NCI-H187 (cell line): ENCODE measurements at places on chromosomes 11 and 22.

GRCh38 chr11:77347948-77348347 lies 46.5 kb upstream of the GDPD4 start:
- no peak for DNase-seq

- DNase-seq = no peak
These were observed 82.5 kb upstream of the TEAD1 start for GRCh38 chr11:12591706-12592105.

- no peak for DNase-seq
These were observed 224.2 kb downstream of the CEP164 start for GRCh38 chr11:117551761-117552343.

- DNase-seq = no peak
These were observed 109.7 kb upstream of the CTSC start for GRCh38 chr11:88447281-88447680.

GRCh38 chr11:121889931-121890330 lies 226.1 kb downstream of the BLID start:
- DNase-seq = no peak

- no peak for DNase-seq
These were observed 6.4 kb upstream of the CEP295 start for GRCh38 chr11:93655047-93655446.

DNA sequence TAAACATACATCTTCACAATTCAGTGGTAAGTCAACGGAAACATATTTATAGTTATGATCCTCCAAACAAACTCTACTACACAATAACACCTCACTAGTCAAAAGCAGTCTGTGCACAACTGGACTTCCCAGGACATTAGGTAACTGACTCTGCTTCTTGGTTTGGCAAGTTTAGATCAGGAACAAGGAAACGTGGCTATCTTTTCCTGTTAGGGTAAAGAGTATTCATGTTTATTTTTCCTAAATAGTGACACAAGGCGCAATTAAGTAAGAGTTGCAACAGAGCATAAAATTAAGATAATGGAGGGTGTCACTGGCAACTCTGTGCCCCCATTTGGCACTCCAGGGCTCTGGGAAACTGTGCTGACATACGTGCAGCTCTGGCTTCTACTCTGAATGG lies 70.2 kb upstream of the TP53AIP1 start:
- DNase-seq = no peak

DNA sequence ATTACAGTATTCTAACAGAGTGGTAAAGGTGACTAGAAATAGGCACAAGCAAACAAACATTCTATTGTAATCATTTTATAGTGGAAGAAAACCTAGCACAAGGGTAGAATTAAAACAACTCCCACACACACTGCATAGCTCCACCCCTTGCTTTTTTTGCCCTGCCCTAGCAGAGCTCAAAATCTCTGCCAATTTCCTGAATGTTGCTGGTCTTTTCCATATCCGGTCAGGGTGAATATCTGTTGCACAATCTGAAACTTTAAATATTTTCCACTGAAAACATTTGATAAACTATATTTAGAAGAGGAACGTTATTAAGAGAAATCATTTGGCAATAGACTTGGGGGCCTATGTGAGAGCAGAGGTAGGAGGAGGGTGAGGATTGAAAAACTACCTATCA lies 2.7 kb downstream of the SPA17 start:
- no peak for DNase-seq

DNA sequence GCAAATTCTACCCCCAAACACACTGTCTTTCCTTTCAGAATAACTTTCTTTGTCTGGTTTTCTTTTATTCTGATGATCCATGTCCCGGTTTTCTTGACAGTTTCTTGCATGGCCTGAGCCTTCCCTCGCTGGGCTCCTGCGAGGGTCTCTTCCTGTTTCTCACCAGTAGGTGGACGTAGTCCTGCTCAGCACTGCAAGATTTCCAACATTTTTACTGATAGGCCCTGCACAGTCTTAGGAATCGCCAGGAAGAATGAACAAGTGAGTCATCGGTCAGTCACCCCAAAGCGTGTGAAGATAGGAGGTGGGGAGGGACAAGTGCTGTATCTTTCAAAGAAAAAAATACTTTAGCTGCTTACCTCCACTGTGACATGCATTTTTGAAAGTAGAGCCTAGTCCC lies 16.9 kb upstream of the KIRREL3 start:
- DNase-seq = no peak

- DNase-seq = no peak
These were observed 14.4 kb downstream of the C22orf42 start for GRCh38 chr22:32144496-32145274.

DNA sequence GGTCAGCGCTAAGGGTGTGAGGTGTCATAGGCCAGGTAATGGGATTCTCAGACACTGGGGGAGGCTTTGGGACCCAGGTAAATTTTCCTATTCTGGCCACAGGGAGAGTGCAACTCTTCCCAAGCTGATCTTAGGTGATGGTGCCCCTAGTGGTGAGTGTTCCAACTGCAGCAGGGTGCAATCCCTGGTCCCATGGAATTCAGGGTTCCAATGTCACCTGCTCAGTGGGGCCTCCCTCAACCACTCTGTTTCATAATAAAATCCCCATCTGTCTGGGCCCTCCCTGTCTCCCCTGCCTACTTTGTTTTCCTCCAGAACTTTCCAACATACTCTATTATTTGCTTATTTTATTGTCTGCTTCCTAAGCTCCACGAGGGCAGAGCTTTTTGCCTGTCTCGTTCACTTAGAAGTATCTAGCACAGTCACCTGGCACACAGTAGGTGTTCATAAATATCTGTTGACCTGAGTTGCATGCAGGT lies 2.9 kb upstream of the SGSM1 start:
- no peak for DNase-seq

GRCh38 chr22:19823191-19823901 lies 31.3 kb downstream of the GNB1L start:
- DNase-seq = no peak

GRCh38 chr11:47387944-47388696 lies 9.8 kb upstream of the SPI1 start:
- no peak for DNase-seq

GRCh38 chr11:120122924-120123683 lies 14.8 kb downstream of the TRIM29 start:
- no peak for DNase-seq

- no peak for DNase-seq
These were observed 11.6 kb downstream of the ATXN10 start for GRCh38 chr22:45683248-45683647.

DNA sequence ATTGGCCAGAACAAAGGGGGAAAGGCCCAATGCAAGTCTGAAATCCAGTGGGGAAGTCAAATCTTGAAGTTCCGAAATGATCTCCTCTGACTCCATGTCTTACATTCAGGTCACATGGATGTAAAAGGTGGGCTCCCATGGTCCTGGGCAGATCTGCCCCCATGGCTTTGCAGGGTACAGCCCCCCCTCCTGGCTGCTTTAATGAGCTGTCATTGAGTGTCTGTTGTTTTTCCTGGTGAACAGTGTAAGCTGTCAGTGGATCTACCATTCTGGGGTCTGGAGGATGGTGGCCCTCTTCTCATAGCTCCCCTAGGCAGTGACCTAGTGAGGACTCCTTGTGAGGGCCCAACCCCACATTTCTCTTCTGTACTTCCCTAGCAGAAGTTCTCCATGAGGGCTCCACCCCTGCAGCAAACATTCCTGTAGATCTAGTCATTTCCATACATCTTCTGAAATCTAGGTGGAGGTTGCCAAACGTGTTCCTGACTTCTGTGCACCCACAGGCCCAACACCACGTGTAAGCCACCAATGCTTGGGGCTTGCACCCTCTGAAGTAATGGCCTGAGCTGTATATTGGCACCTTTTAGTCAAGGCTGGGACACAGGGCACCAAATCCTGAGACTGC lies 9.3 kb downstream of the CARD18 start:
- no peak for DNase-seq

- no peak for DNase-seq
These were observed 20.9 kb upstream of the CREB3L1 start for GRCh38 chr11:46256540-46257001.

DNA sequence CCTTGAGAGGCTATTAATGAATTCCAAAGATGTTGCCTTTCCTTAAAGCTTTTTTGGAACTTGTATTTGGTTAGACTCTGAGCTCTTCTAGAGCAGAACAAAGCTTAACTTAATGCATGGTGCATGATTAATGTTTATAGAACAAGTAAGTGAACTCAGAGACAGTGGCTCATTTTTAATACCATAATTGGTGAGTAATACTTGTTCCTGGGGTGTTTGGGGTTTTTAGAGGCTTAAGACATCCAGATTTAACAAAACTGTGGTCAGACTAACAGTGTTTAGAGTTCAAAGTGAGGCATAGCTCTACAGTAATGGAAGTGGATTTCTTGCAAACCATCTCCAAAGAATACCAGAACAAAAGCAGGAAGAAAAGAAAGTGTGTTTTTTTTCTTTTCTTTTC lies 73.7 kb upstream of the CTSC start:
- no peak for DNase-seq

DNA sequence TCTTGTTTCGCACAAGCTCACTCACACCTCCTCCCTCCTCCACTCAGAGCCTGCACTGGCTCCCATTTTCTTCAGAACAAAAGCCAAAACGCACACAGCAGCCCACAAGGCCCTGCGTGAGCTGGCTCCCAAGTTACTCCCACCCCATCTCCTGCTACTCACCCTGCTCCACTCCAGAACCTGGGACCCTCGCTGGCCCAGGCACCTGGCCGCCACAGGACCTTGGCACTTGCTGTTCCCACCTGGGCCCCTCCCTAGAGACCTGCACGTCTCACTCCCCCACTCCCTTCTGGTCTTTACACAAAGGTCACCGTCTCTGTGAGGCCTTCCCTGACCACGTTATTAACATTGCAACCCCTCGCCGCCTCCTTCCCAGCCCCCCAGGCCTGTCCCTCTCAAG lies 945 bp upstream of the MFNG start:
- no peak for DNase-seq

DNA sequence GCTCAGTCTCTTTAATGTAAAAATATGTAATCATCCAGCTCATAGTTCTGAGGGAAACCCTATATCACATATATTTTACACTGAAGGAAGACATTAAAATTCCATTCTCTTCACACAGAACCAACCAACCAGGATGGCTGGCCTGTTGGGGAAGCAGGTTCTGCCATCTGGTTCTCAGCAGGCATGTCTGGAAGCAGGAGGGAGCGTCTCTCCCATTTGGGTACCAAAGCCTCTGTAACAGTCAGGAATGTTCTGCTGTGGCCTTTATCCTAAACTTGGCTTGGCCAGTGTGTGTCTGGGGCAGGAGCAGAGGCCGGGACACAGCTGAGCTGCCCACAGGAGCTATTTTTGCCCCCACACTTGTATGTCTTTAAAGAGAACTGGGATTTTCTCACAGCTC lies 29.2 kb downstream of the SGSM3 start:
- DNase-seq = no peak

GRCh38 chr11:105149477-105149876 lies 9.9 kb upstream of the CARD18 start:
- DNase-seq = no peak

- no peak for DNase-seq
These were observed 5.5 kb downstream of the CBX6 start for GRCh38 chr22:38866399-38867123.

DNA sequence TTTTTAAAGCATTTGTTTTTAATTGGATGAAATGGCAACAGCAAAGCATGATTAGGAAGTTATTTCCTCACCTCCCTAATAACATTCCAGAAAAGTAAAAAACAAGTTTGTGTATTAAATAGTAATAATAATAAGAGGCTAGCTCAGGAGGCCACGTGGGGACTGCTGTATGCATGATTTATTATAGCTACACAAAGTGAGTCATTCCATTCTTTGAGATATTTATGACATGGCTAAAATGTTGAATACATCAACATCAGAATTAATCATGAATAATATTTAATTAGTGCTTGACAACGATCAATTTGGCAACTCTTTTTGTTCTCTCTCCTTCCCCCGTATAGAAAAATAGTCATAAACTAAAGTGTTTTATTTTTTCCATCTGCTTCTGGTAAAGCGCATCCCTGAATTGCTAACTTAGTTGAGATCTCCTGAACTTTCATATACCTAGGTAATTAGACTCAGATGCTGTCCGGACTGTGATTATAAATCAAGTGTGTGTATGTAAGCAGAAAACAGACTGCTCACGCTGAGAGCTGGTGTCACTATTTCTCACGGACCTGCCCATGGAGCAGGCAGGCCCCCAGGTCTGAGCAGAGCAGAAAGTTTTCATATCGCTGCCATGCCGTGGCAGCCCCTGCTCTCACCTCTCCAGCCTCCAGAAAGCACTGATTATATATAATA lies 125.7 kb downstream of the WT1 start:
- DNase-seq = no peak

DNA sequence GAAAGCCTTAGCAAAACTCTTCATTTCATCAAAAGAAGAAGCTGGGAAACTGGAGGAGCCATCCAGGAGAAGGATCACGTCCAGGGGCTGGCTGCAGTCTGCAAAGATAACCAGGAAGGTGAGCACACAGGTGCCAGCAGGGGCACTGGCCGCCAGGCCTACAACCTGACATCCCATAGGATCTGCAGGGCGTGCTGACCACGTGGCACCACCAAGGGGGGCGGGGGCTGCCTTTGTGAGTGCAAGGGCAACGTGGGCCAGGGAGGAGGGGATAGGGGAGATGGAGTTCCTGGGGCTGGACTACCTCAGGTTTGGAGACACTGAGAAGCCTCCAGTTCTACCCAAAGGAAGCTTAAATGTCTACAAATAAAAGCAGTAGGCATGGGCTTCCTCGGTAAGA lies 102.7 kb upstream of the CCT8L2 start:
- no peak for DNase-seq

DNA sequence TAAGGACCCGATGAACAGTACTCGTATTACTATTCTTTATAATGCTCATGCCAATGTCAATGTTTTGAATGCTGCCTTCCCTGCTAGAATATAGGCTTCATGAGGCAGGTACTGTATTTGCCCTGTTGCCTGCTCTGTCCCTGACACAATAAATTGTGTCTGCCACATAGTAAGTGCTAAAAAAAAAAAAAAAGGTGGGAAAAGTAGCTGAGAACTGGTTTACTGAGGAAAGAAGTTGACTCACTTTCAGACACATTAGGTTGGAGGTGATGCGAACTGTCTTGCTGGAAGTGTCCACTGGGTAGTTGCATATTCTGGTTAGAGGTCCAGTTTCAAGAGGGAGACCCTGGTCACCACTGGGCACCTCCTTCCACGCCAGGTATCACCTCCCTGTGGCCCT lies 255.9 kb downstream of the KIRREL3 start:
- no peak for DNase-seq

DNA sequence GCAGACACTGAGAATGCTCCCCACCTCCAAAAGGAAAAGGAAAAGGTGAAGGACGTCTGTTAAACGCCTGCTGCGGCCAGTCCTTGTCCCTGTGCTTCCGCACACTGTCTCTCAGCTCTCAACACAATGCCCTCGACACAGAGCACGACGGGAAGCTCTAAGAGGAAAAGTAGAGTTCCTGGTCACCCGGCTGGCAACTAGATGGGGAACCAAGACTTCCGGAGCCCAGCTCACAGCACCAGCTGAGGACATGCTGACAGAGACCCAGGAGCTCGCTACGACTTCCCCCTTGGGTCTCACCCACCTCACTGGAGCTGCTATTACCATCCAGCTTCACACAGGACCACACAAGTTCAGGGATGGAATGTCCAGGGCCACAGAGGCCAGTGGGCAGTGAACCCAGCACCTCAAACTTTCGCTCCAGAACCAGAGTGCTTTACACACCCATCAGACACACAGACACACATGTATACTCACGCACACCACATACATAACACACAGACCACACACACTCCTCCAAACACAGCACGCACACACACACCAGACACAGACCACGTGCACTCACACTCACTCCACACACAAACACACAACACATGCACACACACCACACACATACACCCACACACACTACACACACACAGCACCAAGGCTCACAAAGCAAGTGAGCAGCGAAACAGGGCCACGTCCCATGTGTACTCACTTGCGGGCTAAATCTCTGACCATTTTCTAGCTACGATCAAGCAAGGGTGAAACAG lies 9.6 kb downstream of the SULT4A1 start:
- no peak for DNase-seq
